ENCODE measurements at places on chromosomes 1 and 21.

DNA sequence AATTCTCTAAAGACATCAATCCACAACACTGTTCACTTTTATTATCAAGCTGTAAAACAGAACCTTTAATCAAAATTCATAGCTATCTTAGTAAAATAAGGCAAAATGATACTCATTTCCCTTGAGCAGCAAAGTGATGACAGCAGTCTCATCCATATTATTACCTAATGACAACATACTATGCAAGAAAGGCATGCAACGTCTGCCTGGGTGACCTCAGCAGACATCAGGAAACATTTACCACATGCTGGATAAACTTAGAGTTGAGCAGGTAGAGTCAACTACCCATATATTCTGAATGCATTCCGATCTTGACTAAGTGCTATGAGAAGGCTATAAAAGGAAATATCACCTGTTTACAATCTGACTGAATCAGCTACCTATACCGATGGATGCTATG, 145.1 kb downstream of the SIPA1L2 start:
- no peak for DNase-seq

GRCh38 chr1:203207751-203208150, 21.2 kb upstream of the CHI3L1 start:
- DNase-seq, result no peak

DNA sequence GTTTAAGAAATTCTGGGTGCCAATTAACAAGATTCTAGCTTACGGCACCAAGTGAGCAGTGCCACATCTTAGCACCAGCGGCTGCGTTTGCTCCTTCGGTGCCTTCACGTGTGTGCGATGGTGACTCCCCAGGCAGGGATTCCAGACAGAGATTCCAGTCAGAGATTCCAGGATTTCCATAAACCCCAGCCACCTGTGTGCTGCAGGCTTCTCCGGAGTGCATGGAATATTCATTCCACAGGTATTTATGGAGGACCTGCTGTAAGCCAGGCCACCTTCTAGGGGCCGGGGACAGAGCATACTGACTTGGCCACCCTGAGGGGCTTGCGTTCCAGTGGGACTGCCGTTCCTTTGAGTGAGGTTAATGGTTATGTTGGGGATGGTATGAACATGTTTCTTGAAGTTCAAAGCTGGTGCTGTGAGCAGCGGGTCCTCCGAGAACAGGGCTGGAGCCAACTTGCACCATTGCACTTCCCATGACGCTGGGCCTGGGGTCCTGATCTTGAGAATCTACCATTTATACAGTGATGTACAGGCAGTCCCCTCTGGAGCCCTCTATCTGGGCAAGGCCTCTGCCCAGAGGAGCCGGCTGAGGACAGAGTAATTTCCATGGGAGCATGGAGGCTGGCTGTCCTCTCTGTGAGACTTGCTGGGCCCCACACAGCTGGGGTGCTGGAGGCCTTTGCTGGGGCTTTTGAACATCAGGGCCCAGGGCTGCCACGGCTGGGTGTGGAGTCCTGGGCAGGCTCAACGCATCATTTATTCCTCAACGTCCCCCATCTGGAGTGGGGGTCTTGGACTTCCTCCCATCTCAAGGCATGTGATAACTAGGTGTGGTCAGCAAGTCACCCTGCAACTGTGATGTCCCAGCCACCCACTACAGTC, 58.8 kb upstream of the AJAP1 start:
- DNase-seq, result no peak

GRCh38 chr1:247360116-247360898, 28.6 kb upstream of the ZNF496 start:
- no peak for DNase-seq
